Activated naive CD8-positive, alpha-beta T cell treated with anti-CD3 and anti-CD28 coated beads for 36 hours (primary cell): ENCODE measurements at places on chromosomes 12 and 14.

- peak; percentile 77 for DNase-seq
Observed at GRCh38 chr12:93569656-93570551, 2.6 kb upstream of the SOCS2 start.

- DNase-seq, result no peak
Observed at GRCh38 chr14:78248501-78249090, 78.4 kb downstream of the NRXN3 start.

DNA sequence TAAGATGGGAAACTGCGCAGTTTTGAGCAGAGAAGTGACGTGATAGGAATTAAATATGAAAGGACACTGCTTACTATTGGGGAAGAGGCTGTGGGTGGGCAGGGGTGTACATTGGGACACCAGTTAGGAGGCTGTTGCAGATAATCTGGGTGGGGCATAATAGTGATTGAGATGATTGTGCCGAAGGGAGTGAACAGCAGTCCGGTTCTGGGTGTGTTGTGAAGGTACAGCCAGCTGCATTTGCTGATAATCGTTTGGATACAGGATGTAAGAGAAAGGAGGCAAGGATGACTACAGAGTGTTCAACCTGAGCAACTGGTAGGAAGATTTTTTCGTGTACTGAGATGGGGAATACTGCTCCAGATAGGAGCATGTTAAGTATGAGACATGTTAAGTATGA lies 205.2 kb upstream of the NEDD1 start:
- DNase-seq, result no peak

DNA sequence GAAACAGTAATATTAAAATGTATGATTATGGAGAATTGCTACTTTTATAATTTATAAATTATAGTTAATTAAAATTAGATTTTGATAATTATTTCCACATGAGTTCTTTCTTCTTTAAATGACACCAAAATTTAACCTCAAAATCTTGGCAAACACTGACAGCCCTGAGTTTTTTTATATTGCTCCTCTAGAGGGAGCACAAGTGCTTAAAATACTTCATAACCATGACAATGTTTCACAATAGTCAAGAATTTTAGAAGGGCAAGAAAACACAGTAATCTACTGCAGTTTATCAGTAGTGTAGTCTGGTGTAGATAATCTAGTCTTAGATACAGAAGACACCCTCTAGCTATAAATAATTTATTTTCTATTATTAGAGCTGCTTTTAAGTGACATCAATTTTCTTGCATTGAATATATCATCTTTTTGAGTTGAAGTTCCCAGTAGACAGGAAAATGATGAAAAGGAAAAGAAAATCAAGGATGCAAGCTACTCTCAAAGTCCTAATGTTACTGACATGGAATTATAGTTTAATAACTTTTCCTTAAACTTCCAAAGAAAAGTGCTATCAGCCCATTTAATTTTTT lies 14.3 kb upstream of the PTGER2 start:
- DNase-seq, result no peak

DNA sequence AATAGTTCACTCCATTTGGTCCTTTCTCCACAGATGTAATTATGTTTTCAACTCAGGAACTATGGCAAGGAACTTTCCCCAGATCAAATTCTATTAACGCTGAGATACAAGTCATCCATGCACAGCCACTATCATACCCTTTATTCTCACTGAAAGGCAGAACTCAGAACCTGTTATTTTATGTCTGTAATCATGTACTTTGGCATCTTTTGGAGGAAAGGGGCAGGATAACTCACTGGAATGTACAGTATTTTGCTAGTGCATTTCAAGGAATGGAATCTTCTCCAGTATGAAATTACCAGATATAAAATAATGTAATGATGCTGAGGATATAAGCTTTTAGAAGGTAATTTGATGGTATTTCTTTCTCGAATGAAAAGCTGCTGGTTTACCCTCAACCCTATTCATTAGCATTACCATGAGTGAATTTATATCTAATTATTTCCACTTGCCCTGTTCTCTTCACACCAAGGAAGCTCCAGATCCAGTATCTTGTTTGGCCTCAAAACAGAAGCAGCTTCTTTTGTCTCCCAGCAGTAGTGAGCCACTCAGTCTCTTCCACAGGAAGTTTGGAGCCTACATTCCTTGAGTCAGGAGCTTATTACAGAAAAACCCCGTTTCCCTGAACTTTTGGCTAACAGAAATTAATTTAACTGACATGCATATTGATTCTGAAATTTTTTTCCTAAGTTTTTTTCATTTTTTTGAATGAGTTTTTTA lies 10.0 kb upstream of the AMHR2 start:
- no peak for DNase-seq

DNA sequence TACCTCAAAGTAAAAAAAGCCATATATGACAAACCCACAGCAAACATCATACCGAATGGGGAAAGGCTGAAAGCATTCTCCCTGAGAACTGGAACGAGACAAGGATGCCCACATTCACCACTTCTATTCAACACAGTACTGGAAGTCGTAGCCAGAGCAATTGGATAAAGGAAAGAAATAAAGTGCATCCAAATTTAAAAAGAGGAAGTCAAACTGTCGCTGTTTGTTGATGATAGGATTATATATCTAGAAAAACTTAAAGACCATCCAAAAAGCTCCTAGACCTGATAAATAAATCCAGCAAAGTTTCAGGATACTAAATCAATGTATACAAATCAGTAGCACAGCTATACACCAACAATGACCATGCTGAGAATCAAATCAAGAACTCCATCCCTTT lies 5.2 kb downstream of the NDUFA12 start:
- no peak for DNase-seq

GRCh38 chr12:103773109-103773910 lies 67.7 kb downstream of the NT5DC3 start:
- DNase-seq, result no peak

- no peak for DNase-seq
Observed at GRCh38 chr14:71236487-71236886, 329.2 kb downstream of the PCNX1 start.

GRCh38 chr12:24739106-24739779 lies 209.7 kb downstream of the BCAT1 start:
- DNase-seq, result no peak

DNA sequence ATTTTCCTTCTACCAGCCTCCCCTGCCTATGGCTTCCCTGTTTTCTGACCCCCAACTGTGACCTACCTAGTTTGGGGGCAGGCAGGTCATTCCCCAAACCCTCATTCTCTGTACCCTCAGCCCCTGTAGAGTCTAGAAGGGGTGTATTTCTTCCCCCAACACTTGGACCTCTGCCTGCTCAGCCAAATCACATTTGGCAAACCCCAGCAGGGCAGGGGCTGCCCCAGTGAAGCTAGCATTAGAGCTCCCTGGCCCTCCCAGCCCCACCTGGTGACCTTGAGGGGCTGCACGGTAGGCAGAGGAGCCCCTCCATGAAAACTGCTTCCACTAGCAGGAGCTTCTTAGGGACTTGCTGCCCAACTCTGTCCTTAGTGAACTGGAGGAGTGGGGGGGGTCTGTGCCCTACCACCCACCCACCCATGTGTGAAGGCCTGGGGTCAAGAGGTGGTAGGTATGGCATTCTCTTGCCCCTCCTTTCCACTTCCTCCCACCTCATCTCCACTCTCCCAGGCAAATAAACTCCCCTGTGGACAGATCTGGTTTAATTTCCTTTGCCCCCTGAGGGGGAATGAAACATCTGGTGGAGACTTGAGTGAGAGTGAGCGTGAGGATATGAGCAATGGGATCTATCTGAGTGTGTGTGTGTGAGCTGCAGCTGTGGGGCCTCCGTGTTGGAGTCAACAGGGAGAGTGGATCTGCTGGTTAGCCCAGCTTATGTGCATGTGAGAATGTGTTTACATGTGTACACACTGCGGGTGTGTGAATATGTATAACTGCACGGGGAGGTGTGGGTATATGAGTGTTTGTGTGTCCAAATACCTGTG lies 1.6 kb downstream of the NXPH4 start:
- DNase-seq, result no peak

DNA sequence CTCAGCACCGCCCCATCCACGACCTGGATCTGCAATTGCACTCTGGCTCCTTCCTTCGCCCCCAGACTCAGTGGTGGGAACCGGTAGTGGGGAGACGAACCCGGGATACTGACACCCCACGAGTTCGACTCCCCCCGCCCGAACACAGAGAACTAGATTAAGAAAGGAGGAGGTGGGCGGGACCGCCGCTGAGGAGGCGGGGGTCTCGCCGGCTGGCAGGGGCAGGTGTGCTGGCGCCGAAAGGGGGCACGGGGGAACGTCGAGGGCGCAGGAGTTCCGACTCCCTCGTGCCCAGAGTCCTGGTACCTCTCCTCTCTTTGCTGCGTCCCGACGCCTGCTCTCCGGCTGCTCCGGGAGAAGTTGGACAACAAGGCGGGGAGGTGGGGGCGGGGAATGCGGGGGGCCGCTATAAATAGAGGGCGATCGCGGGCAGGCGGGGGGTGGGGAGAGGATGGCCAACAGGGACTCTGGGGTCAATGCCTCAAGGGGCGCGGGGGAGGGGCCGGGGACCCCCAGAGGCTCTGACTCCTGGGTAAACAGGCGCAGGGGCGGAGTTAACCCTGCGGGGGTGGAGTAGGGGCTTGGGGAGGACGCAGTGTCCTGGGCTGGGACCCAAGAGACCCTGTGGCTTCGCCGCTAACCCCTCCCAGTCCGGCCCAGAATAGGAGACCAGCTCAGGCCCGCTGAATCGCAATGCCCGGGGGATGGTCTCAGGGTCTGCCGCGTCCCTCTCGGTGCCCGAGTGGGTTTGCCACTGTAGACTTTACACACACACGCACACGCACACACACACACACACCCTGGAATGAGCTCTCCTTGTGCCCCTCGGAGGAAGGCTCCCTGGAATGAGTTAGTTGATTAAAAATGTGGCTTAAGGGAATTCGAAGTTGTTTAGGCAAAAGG lies 761 bp upstream of the NDRG2 start:
- no peak for DNase-seq

- DNase-seq, result peak; percentile 54
Observed at GRCh38 chr14:56118611-56119181, 485 bp downstream of the PELI2 start.

- DNase-seq, result no peak
Observed at GRCh38 chr12:105349138-105349537, 18.6 kb downstream of the C12orf75 start.

DNA sequence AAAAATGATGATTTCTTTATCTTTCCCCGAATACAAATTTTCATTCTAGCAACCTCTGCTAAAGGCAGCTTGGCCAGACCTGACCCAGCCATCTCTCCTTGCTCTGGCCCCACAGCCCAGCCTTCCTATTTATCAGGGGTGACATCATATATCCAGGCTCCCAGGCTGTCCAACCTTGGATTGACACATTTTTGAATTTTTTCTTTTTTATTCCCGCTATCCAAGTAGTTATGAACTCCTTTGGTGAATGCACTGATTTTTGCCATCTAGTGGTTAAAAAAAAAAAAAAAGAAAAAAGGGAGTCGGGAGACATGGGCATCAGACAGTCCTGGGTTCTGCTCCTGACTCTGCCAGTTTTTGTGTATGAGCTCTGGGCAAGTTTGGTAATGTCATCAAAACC lies 120.5 kb downstream of the PTPN11 start:
- no peak for DNase-seq

DNA sequence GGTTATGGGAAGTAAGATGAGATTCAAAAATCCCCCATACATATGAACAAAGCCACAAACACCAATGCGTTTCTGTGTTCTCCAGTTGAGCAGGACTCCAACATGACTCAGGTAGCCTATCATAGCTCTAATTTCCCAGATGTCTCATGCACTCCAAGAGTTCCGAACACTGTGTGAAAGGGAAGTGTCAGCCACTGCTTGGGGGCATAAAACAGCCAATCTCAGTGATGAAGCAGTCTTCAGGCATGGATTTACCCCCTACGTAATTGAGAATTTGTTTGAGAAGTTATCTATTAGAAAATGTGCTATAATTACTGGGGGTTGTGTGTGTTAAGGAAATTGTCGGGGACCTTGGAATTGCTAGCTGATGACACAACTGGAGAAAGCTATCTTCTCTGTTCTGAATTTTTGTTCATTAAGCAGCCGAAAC lies 153.9 kb upstream of the AVPR1A start:
- DNase-seq, result no peak

GRCh38 chr14:91149462-91149861 lies 35.6 kb downstream of the DGLUCY start:
- no peak for DNase-seq

- no peak for DNase-seq
Observed at GRCh38 chr12:115338566-115339294, 654.8 kb upstream of the TBX3 start.

DNA sequence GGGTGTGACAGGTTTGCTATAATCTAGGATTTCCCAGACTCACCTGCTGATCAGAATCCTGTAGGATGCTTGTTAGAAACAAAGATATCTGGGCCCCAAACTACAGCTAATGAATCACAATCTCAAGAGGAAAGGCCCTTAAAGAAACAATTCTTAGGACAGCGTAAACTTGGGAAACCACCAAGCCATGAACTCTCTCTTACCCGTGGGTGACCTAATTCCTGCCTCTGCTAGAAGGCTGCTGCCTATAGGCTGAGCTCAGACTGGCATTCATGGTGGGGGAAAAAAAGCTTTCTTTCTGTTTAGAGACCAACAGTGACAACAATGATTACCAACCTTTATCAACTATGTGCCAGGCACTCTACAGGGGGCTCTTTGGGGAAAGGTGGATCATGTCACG lies 213.9 kb upstream of the FKBP4 start:
- DNase-seq, result no peak

GRCh38 chr12:106239241-106239950 lies 8.4 kb downstream of the CKAP4 start:
- DNase-seq, result no peak

DNA sequence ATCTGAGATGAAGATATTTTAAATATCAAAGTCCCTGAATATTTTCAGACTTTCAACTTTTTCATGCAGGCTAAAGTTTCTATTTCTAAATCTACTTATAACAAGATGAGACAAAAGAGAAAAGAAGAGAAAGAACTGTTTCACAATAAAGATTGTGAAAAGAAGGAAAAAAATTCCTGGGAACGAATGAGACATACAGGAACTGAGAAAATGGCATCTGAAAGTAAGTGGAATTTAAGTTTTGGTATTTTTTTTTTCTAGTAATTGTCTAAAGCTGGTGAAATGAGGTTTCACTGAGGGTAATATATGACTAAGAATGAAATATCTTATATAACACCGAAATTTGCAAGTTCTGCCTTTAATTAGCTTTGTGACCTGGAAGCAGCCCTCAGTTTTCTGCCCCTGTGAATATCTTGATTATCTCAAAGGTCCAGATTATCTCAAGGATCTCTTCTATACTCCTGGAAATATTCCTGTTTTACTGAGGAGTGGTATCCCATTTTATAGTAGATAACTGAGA lies 55.7 kb upstream of the PRPF39 start:
- no peak for DNase-seq

DNA sequence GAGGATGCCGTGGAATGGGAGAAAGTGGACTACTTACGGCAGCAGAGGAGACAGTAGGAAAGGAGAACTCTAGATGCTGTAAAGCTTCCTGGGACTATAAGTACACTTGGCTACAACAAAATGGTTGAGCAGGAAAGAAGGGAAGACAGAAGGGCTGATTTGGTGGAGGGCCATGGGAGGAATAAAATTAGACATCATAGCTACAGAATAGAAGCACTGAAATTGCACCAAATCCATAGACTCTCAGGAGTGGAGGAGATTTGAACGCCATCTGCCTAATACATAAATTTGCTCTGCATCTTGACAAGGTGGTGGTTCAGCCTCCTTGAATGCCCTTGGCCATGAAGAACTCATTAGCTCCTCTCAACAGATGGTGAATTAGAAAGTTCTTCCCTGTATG lies 16.3 kb upstream of the DCP1B start:
- DNase-seq, result no peak
